ENCODE measurements at places on chromosomes 12 and 14. TPM values are rescaled to one million over a fixed set of nuclear protein-coding genes. Genes with fewer than 3 reads are reported as not detected.

The PARP11 gene
- polyA plus RNA-seq = 1.8 TPM

The IL23A gene
- polyA plus RNA-seq = 0.29 TPM

The ALX1 gene
- 0.06 TPM for polyA plus RNA-seq

The REM2 gene
- polyA plus RNA-seq = 0.26 TPM

The PDZRN4 gene
- 0.02 TPM for polyA plus RNA-seq

The BCL2L14 gene
- polyA plus RNA-seq = not detected

The CCDC38 gene
- polyA plus RNA-seq = not detected

The MYF6 gene
- not detected for polyA plus RNA-seq

The OR4E2 gene
- not detected for polyA plus RNA-seq

The MDM2 gene
- polyA plus RNA-seq = 21.5 TPM

The GUCY2C gene
- not detected for polyA plus RNA-seq

The SLC8A3 gene
- polyA plus RNA-seq = 0.67 TPM

The C12orf60 gene
- 0.87 TPM for polyA plus RNA-seq

The SYT1 gene
- 17.0 TPM for polyA plus RNA-seq

The ARHGAP9 gene
- polyA plus RNA-seq = 1.0 TPM

The BCL11B gene
- polyA plus RNA-seq = not detected

The KRT74 gene
- polyA plus RNA-seq = not detected

Data from SK-N-SH (cell line).